GOT3 (cell line): ENCODE measurements at places on chromosomes 12 and 14.

- DNase-seq: no peak
Measured at GRCh38 chr14:60647081-60647836, 2.0 kb downstream of the SIX1 start.

DNA sequence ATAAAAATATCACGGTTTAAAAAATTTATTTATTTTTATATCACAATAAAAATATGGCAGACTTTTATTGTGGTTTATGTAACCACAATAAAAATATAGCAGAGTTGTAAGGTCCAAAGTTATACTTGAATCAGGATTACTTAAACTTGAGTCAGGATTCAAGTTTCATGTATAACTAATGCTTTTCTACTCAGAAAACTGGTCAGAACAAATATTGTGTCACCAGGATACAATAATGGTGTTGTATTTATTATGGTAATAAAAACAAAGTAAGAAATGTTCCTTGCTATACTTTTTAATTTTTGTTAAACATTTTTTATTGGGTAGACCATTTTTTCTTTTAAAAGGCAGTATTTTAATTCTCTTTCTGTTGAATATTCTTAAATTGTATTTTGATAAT is 29.2 kb upstream of the EPS8 start:
- DNase-seq: no peak

- DNase-seq: no peak
Measured at GRCh38 chr14:100073576-100074430, 8.6 kb downstream of the EVL start.

DNA sequence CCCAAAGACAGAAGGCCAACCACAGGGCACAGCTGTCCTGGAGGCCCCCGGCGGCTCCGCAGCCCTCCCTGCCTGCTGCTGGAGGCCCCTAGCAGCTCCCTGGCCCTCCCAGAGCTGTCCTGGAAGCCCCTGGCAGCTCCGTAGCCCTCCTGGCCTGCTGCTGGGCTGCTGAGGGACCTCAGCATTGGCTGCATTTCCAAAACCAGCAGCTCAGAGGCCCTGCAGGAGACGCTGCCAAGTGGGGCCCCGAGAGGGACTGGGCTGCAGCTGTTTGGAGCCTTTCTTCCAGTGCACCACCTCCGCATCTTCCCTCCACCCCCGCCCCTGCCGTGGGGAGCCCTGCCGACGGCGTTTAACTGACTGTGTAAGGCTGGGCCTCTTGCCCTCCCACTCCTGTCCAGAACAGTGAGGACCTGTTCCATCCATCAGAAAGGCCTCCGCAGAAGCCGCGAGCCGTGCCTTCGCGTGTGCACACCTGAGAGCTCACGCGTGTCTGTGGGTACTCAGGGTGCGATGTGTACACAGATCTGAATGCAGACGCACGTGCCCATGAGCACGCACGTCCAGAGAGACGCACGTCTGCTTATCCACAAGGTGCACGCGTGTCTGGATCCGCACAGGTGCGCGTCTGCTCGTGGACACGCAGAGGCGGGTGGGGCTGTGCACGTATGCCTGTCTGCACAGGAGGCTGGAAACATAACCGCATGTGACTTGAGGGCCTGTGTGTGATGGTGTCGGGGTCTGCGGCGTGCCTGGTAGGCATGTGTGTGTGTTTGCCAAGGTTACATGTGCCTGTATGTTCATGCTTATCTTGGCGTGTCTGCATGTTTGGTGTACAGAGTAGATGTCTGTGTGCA is 57.0 kb upstream of the FBRSL1 start:
- DNase-seq: no peak

GRCh38 chr12:75921622-75922289 is 109.8 kb downstream of the PHLDA1 start:
- no peak for DNase-seq

- no peak for DNase-seq
Measured at GRCh38 chr12:22974865-22975264, 349.9 kb downstream of the ETNK1 start.

DNA sequence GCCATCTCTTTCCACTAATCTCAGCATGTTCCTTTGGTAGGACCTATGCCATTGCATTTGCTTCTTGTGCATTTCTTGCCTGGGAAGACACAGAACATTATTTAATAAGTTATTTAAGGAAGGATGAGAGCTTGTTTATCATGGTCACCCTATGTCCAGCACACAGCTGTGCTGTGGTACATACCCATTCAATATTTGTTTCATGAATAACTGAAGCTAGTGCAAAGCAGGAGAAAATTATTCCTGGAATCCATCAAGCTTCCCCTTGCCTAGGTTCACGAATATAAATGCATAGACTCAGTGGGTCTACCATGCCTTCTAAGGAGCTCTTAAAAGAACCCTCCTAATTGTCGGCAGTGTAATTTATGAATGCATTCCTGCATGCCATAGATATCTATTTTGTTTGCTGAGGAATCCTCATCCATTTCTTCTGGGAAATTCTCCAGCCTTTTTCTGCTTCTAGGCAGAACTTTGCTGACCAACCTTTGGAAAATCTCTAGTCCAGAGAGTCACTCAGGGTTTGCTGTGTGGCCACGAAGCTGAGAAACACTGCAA is 599.8 kb upstream of the TMEM132C start:
- no peak for DNase-seq

GRCh38 chr12:107490010-107490409 is 195.6 kb upstream of the PWP1 start:
- DNase-seq: no peak

DNA sequence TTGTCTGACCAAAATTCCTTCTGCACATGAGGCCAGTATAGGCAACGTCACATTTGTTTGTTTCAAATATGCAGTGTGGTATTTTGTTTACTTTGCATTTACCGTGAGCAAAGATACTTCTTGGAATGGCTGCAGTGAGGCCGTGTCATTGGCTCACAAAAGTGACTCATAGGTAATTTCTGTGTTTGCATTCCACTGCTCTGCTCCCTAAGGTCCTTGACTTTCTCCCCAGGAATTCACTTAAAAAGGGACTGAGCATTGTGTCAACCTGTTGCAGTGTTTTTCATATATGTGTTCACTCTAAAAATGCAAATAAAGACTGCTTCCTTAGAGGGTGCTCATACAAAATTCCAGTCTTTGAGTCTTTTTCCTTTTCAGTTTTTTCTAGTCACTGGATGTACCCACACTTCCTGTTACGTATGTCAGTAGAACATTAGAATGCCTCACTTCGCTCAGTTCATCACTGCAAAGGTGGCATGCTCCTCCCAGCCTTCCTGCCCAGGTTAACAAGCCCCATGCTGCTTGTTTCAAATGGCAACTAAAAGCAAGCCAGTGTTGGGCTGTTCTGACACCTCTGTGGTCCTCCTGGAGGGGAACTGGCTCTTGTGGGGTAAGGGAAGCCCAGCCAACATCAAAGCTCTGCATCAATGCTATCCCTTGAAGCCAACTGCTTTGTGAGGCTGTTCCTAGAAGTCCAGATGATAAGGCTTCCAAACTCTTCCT is 9.1 kb downstream of the C12orf76 start:
- DNase-seq: no peak

DNA sequence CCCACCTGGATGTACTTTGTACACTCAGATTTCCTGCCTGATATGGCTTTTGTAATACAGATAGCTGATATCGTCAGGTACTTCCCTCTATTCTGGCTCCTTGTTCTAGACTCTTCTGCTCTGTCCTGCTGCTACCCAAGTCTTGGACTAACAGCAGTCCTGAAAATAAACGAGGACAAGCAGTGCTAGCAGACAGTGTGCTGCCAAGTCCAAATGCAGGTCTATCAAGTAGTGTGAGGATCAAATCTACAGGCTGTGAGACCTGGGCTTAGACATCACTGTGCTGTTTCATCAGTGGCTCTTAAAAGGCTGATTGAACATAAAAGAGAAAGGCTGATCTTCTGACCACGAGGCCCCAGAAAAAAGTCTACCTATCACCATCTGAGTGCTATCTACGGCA is 418.1 kb downstream of the APAF1 start:
- no peak for DNase-seq
